Activated naive CD4-positive, alpha-beta T cell treated with Interleukin-2 at 50 U/mL for 16 hours (primary cell): ENCODE measurements at places on chromosomes 2 and 18.

GRCh38 chr2:234679741-234680687 is 183.1 kb upstream of the ARL4C start:
- DNase-seq = no peak

DNA sequence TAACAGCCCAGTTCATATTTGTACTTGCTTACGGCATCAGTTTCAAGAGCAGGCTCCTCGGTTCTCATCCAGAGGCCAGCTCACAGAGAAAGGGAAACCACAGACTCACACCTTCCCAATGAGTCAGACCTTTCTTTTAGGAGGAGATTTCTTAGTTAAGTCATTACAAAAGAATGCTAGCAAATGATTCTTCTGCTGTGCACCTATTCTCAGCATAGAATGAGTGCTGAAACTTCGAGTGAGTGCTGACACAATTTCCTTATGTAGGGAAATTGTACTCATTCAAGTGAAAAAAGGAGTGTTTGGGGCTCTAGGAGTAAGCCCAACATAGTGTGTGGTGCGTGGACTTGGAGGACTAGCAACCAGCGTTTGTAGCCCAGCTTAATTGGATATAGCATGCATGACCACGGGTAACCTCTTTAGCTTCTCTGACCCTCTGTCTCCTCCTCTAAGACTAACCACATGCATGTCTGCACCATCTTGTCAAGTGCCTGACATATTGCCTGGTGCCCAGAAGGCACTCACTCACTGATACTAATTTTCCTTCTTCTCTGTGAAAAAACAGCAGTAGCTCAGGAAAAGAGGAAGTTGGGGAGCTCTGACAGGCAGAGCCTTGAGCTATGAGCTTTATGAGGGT is 87.0 kb downstream of the ALPK2 start:
- DNase-seq = peak; percentile 65

GRCh38 chr2:191724015-191724414 is 46.1 kb downstream of the NABP1 start:
- DNase-seq = no peak

DNA sequence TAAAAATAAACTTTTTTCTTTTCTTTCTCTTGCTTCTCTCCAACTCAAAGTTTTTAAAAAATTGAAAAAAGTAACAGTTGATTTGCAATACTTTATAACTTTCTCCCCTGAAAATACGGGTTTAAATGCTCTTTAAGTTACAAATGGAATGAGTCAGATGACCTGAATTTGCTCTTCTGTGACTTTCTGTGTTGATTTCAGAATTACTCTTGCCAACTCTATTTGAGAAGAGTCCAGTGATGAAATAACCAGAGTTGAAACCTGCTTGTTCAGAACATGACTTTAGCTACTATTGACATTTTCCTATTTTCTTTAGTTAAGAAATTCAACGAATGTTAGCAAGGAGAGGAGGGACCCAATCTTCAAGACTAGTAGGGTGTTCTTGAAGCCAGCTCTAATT is 146.1 kb upstream of the ZSWIM2 start:
- no peak for DNase-seq

- peak; percentile 26 for DNase-seq
Observed at GRCh38 chr2:156436497-156437085, 412 bp downstream of the GPD2 start.

DNA sequence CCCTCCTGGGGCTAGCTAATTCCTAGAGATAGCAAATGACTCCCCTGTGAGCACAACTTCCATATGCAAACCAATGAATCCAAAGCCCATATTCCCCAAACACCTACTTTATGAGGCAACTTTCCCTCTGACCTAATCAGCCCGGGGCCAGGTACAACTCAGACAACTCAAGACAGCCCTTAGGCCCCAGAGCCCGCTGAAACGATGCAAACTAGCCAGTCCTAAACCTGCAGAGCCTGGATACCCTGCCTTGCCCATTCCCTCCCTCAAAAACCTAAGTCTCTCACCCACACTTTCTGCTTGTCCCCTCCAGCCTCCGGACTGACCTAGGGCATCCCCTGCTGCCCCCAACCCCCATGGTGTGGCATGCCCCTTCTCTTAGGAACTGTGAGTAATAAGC is 142.8 kb downstream of the ACTR3 start:
- DNase-seq = no peak

GRCh38 chr2:75221862-75222261 is 22.5 kb upstream of the TACR1 start:
- no peak for DNase-seq

- DNase-seq = no peak
Observed at GRCh38 chr18:10119991-10120390, 206.2 kb downstream of the VAPA start.

DNA sequence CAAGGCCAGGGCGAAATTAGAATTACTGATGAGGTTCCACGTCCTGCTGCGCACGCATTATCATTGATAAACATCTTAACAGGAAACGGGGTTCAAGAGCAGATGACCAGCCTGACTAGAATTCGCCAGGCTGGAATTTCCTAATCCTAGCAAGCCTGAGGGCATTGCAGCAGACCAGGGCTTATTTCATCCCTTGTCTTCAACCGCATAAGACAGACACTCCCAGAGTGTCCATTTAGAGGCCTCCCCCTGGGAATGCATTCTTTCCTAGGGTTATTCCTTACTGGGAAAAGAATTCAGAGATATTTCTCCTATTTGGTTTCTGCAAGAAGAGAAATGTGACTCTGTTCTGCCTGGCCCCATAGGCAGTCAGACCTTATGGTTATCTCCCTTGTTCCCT is 486.8 kb downstream of the DPP10 start:
- no peak for DNase-seq
